ENCODE measurements at places on chromosomes 7 and 10. TPM values are rescaled to one million over a fixed set of nuclear protein-coding genes. Genes with fewer than 3 reads are reported as not detected.

KEL gene
- not detected for total RNA-seq

TUBGCP2 gene
- total RNA-seq, result 37.5 TPM

BICC1 gene
- total RNA-seq, result 20.6 TPM

C10orf53 gene
- total RNA-seq, result not detected

NUDCD3 gene
- 62.9 TPM for total RNA-seq

Data from A549 treated with CORT108297 at 1 μM for 4 hours (cell line).